MM.1S (cell line): ENCODE measurements at places on chromosomes 3 and 15.
A peak's percentile ranks its signal among the peaks of the same experiment; 100 is the strongest.

DNA sequence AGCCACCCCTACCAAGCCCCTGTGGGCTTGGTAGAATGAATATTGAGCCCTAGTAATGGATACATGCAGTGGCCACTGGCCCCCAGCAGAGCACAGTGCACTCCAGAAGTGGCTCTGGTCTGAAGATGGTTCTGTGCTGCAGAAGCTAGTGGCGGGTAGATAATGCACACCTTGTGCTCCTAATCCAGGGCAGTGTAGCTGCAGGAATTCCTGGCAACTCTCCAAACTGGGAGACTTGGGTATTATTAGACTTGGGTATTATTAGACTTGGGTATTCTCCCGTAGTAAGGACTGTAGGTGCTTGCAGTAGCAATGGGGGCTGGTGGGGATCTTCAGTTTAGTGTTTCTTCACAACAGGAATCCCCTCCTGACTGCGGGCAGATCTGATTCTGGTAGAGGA lies 34.7 kb downstream of the NUSAP1 start:
- no peak overlapping the region for H3K27ac ChIP-seq
- H3K4me1 ChIP-seq, result no peaks in the 10 kb centered on the region
- H3K36me3 ChIP-seq, result peaks cover 16% of the 10 kb centered on the region
- H3K27me3 ChIP-seq, result no peaks in the 10 kb centered on the region
- H3K4me3 ChIP-seq, result no peak overlapping the region
- DNase-seq, result no peak

DNA sequence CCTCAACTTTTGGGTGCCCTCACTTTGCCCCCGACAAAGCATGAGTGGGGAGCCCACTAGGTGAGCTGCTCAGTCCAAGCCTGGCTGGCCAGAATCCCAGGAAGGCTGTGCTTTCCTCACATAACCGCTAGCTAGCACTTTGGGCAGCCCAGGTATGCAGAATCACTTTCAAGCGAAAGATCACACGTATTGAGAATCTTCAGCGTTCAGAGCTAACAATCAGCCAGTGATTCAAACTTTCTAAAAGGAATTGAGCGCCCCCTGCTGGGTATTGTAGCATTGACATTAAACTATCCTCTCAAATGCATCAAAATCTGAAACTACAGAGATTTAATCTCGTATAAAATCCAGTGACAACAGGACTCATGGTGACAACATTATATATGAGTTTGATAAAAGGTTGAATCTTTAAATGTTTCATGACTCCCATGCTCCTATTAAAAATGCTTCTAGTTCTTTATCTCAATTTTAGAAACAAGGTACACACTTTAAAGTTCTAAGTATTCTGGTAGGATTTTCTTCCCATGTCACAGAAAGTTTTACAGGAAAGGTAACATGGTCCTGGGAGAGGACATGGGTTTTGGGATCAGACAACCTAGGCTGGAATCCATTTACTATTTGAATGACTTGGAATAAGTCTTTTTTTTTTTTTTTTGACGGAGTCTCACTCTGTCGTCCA lies 11.8 kb downstream of the ANAPC13 start:
- H3K4me1 ChIP-seq, result no peaks in the 10 kb centered on the region
- no peaks in the 10 kb centered on the region for H3K27me3 ChIP-seq
- H3K27ac ChIP-seq, result no peak overlapping the region
- no peak overlapping the region for H3K4me3 ChIP-seq
- peaks cover 10% of the 10 kb centered on the region; the same call in 1 of the 2 replicates for H3K36me3 ChIP-seq
- peak; percentile 76 for DNase-seq

GRCh38 chr3:140595295-140595694 lies 82.6 kb upstream of the TRIM42 start:
- no peak for DNase-seq
- H3K36me3 ChIP-seq, result no peaks in the 10 kb centered on the region
- no peaks in the 10 kb centered on the region for H3K4me1 ChIP-seq
- H3K4me3 ChIP-seq, result no peak overlapping the region
- H3K27ac ChIP-seq, result no peak overlapping the region
- H3K27me3 ChIP-seq, result no peaks in the 10 kb centered on the region

GRCh38 chr3:134874737-134875413 lies 79.8 kb downstream of the EPHB1 start:
- no peak overlapping the region for H3K27ac ChIP-seq
- no peak overlapping the region for H3K4me3 ChIP-seq
- H3K36me3 ChIP-seq, result no peaks in the 10 kb centered on the region
- no peaks in the 10 kb centered on the region for H3K4me1 ChIP-seq
- no peaks in the 10 kb centered on the region for H3K27me3 ChIP-seq
- DNase-seq, result no peak

DNA sequence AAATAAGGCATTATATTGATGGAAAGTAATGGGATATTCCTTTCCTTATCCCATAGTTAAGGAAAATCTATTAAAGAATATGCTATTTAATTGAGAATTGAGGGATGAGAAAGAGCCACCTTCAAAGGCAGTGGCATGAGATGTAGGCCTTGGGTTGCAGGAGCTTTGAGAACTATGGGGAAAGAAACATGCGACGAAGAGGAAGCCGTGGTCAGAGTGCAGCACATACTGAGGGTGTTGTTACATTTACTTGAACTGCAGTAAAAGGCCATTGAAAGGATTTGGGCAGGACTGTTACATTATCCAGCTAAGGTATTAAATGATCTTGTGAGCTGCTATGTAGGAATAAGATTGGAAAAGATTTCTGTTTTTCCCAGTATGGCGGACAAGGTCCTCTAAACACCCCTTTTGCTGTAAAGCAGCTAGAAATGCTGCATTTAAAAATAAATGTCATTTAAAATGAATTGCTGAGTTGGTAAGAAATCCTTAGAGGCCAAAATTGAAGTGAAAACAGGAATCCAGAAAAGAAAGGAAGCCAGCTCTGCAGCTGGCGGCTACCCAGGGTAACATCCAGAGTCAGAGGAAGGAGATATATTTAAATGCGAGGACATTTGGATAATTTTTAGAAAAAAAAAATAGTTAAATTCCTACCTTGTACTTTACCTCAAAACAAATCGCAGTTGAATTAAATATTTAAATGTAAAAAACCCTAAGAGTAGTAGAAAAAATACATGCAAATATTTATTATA lies 61.7 kb downstream of the IL1RAP start:
- H3K27ac ChIP-seq, result no peak overlapping the region
- H3K27me3 ChIP-seq, result no peaks in the 10 kb centered on the region
- H3K4me1 ChIP-seq, result no peaks in the 10 kb centered on the region
- no peaks in the 10 kb centered on the region for H3K36me3 ChIP-seq

DNA sequence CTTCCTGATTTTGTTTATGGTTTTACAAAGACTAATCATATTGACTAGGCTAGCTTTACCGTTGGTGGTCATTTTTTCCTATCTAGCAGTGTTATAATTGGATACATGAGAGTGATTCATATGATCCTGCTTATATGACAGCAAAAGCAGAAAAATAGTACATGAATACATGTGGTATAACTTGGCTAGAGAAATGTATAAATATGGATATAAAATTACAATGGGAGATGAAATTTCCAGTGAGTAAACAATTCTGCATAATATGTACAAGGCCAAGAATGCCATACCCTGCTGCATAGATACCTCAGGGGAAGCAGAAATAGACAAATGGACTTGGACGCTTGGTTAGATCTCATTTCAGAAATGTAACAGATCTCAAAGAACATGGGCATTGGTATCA lies 103.1 kb downstream of the DTWD1 start:
- no peak overlapping the region for H3K4me3 ChIP-seq
- H3K27ac ChIP-seq, result no peak overlapping the region
- H3K27me3 ChIP-seq, result no peaks in the 10 kb centered on the region
- DNase-seq, result no peak
- H3K4me1 ChIP-seq, result no peaks in the 10 kb centered on the region

DNA sequence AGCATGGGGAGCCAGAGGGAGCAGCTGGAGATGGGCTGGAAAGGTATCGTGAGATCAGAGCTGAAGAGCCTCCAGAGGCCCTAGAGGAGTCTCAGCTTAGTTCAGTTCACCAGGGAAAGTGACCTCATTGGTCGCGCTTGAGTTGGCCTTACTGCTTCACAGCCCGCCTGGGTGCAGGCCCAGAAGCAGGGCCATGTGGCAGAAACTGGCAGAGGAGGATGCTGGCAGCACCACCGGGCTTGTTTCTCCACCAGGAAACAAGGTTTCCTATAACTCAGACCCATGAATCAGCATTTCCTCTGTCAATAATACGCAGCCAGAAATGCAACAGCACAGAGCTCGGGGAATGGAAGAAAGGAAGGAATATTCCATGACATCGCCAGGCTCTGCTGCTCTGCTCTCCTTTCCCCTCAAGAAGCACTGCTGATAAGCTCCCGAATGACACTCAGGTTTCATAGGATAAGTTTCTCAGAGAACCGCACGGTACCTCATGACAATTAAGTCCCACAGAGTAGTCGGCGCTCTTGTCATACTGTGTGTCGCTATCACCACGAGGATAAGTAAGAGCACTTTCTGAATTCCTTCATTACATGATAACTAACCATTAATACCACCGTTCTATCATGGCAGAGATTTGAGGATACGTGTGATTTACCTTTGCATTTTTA lies 147.1 kb upstream of the LPP start:
- H3K27ac ChIP-seq, result no peak overlapping the region
- H3K4me3 ChIP-seq, result no peak overlapping the region
- no peaks in the 10 kb centered on the region for H3K36me3 ChIP-seq
- no peaks in the 10 kb centered on the region for H3K4me1 ChIP-seq
- no peak for DNase-seq
- no peaks in the 10 kb centered on the region for H3K27me3 ChIP-seq

- no peaks in the 10 kb centered on the region for H3K27me3 ChIP-seq
- H3K4me1 ChIP-seq, result no peaks in the 10 kb centered on the region
- no peak for DNase-seq
- no peak overlapping the region for H3K27ac ChIP-seq
- no peaks in the 10 kb centered on the region for H3K36me3 ChIP-seq
These were observed 175.3 kb downstream of the IGF1R start for GRCh38 chr15:98823616-98824015.

- H3K36me3 ChIP-seq, result peaks cover 14% of the 10 kb centered on the region; the same call in 1 of the 2 replicates
- H3K4me1 ChIP-seq, result peaks cover 19% of the 10 kb centered on the region; the same call in 1 of the 2 replicates
- no peak for DNase-seq
These were observed 33.4 kb downstream of the RPN1 start for GRCh38 chr3:128617270-128617556.

- no peaks in the 10 kb centered on the region for H3K27me3 ChIP-seq
- no peak overlapping the region for H3K4me3 ChIP-seq
- no peaks in the 10 kb centered on the region for H3K4me1 ChIP-seq
- no peaks in the 10 kb centered on the region for H3K36me3 ChIP-seq
These were observed 10.4 kb upstream of the MME start for GRCh38 chr3:155069729-155070128.

- H3K27me3 ChIP-seq, result no peaks in the 10 kb centered on the region
- DNase-seq, result no peak
- no peaks in the 10 kb centered on the region for H3K36me3 ChIP-seq
- no peak overlapping the region for H3K27ac ChIP-seq
These were observed 232.2 kb downstream of the KLF13 start for GRCh38 chr15:31558840-31559239.

DNA sequence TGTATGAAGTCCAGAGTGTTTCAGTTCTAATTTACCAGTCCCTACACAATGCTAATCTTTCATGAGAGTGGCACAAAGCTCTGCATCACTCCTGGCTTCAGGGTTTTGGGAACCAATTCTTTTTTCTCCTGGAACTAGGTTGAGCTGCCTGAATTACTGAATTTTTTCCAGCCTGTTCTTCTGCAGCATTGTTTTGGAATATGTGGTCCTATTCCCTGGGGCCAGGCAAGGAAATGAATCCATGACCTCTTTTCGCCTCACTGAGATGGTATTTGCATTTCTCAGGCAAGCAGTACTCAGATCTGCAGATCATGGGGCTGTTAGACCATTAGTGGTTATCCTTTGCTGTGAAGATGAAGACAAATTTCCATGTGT lies 25.6 kb upstream of the GPR171 start:
- H3K4me3 ChIP-seq, result no peak overlapping the region
- DNase-seq, result no peak

DNA sequence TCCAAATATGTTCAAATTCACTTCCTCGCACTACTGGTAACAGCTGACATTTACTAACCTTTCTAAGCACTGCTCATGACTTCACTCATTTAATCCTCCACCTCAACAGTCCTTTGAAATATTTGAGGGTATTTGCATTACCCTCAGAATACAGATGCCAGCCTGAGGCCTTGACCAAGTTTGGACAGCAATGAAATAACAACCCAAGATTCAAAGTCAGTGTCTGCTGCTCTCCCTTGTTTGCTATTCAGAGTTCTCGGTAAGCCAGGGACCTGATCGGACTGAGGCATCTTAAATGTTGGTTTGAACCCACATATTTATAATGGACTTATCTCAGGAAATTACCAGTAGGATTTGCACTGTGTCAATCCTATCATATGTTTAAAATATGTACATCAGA lies 19.9 kb upstream of the SNRK start:
- no peak overlapping the region for H3K27ac ChIP-seq
- H3K27me3 ChIP-seq, result no peaks in the 10 kb centered on the region
- no peaks in the 10 kb centered on the region for H3K36me3 ChIP-seq
- H3K4me3 ChIP-seq, result no peak overlapping the region
- H3K4me1 ChIP-seq, result no peaks in the 10 kb centered on the region

- no peaks in the 10 kb centered on the region; the same call in 1 of the 2 replicates for H3K4me1 ChIP-seq
- no peaks in the 10 kb centered on the region for H3K27me3 ChIP-seq
- no peak for DNase-seq
These were observed 541.1 kb downstream of the NLGN1 start for GRCh38 chr3:173938616-173939015.

- H3K4me3 ChIP-seq, result no peak overlapping the region
- H3K4me1 ChIP-seq, result no peaks in the 10 kb centered on the region
- no peaks in the 10 kb centered on the region for H3K36me3 ChIP-seq
- no peak overlapping the region for H3K27ac ChIP-seq
- peak; percentile 28 for DNase-seq
These were observed 259.8 kb upstream of the WNT5A start for GRCh38 chr3:55746808-55747413.

DNA sequence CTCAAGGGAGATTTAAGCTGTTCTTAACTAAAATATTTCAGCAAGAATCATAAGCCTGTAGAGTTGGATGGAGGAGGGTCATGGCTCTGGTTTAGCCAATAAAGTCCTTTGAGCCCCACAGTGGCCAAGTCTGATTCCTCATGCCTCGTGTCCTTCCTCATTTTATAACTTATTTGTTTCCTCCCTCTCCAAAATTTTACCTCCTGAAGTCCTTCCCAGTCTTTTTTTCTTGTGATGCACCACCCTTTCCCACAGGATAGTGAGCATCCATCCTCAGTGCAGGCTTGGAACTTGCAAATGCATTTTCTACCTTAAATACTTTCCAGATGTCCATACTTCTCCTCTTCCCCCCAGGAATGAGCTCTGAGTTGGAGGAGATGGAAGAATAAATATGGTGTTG lies 162.7 kb upstream of the AGTR1 start:
- no peaks in the 10 kb centered on the region for H3K4me1 ChIP-seq
- no peak overlapping the region for H3K4me3 ChIP-seq
- H3K27me3 ChIP-seq, result no peaks in the 10 kb centered on the region
- DNase-seq, result no peak
